SK-MEL-5 (cell line): ENCODE measurements at places on chromosomes 1 and 21. TPM values are rescaled to one million over a fixed set of nuclear protein-coding genes. Genes with fewer than 3 reads are reported as not detected.

DNA sequence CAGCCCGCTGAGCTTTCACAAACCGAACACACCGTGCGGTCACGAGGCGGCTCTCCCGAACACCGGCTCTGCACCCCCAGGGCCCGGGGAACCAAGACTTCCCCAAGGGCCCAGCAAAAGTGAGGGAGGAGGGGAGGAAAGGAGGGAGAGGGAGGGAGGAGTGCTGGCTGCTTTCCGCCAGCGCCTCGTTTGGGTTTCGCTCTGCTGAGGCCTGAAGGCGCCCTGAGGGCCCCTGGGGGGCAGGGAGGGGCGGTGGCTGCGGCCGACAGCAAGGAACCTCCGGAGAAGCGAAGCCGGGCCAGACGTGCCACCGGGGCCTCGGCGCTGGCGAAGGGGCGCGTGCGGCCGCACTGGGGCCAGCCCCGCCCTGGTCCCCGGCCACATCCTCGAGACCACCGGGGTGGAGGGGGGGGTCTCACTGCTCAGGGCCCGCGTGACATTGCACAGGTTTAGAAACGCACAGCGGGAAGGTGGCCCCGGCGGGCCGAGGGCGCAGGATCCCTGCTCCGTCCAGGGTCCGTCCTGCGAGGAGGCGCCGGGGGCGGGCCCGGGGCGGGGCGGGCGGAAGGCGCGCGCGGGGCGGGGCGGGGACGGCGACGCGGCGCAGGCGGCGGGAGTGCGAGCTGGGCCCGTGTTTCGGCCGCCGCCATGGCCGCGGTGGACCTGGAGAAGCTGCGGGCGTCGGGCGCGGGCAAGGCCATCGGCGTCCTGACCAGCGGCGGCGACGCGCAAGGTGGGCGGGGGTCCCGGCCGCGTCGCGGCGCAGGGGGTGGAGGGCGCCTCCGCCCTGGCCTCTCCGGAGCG lies at the start of gene PFKL:
Gene PFKL (plus strand): TSS at position 596 of the 804 bp plus-strand sequence. CDS start 53 bp downstream, at position 649.
- peak; percentile 41 for DNase-seq

- DNase-seq, result no peak
Observed at GRCh38 chr1:7109901-7110300, 324.6 kb downstream of the CAMTA1 start.

GRCh38 chr1:64111787-64112186 lies 91.6 kb upstream of the UBE2U start:
- no peak for DNase-seq

DNA sequence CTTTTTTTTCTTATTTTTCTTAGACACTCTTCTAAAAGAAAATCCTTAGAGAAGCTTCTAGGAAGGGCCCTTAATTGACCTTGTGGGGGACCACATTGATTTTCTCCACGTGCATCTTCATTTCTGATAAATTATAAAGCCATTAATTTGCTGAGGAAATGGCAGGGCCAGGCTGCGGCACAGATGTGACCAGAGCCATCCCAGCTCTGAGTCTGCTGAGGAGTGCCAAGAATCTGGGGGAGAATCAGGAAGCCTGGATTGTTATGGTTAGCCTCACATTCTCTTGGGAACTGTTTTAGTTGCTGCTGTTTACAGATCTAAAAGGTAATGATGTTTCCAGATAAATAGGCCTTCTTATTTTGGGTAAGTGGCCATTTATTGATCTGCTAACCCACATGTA lies 16.2 kb downstream of the PROX1 start:
- no peak for DNase-seq

DNA sequence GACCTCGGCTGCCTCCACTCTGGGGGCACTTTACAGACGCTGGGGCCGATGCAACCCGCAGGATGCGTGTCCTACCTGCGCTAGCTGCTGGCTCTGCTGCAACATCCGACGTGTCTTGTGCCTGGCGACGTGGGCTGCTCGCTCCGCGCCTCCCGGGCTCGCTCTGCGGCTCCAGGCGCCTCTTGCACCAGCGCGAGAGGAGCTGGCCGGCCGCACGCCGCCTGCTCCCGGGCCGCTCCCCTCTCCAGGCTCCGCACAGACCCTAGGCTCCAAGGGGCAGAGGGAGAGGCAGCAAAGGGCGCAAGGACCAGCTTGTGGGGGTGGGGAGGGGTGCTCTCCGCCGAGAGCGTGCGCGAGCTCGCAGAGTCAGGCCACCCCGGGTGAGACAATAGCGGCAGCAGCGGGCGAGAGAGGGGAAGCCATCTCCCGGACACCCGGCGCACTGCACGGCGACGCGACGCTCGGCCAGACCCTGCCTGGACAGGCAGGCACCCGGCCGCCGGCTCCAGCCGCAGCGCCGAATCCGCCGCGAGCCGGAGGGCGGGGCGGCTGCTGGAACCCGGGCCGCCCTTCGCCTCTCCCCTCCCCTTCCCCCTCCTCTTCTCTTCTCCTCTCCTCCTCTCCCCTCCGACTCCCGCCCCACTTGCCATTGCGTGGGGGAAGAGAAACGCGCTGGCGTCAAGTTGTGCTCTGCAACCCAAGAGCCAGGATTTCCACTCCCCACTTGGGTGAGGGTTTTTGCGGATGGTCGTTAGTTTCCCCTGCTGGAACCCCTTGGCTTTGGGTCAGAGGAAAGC lies at the start of gene PIK3C2B:
Gene PIK3C2B (minus strand): TSS at position 525 of the 797 bp plus-strand sequence. CDS start 25,003 bp downstream, outside the sequence.
- peak; percentile 74 for DNase-seq

GRCh38 chr1:236067854-236068454 lies 3.1 kb upstream of the NID1 start:
- DNase-seq, result peak; percentile 48

The VPS13D gene
- total RNA-seq, result 8.9 and 10.4 TPM in 2 replicates

DNA sequence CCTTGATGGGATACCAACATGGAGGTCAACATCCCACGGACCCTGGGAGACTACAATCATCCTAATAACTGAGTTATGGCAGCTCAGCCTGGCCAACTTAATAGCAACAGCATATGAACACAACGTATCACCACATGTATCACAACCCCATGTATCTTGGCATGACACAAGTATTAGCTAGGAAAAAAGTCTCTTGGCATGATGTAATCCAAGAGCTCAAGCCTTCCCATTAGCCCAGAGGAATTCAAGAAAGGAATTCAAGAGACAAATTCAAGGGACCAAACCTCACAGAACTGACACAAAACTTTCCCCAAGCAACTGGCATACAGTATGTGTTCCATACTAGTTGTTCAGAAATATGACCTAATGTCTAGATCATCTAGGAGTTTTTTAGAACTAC lies 100.9 kb upstream of the HMGB4 start:
- no peak for DNase-seq

DNA sequence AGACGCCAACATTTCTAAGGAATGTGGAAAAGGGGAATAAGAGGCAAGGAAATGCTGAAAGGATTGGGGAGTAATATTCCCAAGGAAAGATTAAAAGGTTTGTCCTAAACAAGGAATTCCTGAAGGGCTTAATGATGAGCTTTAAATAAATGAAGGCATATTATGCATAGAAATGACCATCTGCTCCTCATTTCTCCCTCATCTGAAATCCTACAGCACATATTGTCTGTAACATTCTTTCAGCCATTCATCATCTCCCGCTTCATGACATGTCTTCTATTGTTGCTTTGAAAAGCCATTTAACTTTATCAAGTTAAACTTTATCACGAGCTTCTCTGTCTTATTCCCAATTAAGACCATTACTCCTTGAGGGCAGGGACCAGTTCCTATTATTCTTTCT lies 608.7 kb upstream of the PLXNA2 start:
- DNase-seq, result no peak

The PCAT6 gene
- total RNA-seq, result 1.2 TPM in 1 of 2 replicates, not detected in the other

The RGS2 gene
- 12.4 and 12.5 TPM in 2 replicates for total RNA-seq

DNA sequence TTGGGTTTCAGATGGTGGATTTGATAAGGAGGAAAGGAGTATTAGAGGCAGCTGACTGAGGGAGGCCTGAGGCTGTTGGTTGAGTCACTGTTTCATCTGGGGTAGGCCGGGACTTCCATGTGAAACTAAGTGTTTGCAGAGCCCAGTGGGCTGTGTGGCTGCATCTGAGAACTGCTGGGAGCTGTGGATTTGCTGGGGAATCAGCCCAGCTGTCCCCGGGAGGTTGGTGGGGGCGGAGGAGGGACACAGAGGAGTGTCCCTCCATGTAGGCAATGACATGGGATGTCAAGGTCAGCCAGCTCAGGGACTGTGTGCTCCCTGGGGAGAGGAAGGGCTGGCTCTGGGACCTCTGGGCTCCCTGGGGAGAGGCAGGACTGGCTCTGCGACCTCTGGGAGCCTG lies 36.4 kb downstream of the SLC2A7 start:
- no peak for DNase-seq

GRCh38 chr1:228062812-228063211 lies 19.7 kb upstream of the ARF1 start:
- no peak for DNase-seq

The AKR7A3 gene
- 0.21 and 0.27 TPM in 2 replicates for total RNA-seq
